ENCODE measurements at places on chromosomes 3 and 15. TPM values are rescaled to one million over a fixed set of nuclear protein-coding genes. Genes with fewer than 3 reads are reported as not detected.

DNA sequence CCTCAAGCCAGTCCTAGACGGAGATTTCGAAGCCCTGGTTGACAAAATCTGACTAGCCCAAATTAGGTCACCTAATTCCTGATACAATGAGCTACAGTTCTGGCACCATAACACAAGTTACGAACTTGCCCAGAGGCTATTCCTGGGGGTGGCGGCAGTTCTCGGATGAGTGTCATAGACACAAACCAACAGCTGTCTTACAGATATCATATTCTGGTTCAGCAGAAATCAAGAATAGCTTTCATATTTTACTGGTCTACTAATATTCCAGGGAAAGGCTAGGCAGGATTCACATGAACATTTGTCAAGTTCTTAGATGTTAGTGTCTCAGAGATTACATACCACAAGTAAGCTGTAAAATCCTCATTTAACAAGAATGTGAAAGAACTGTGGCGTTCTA lies 8.8 kb downstream of the ANAPC13 start:
- no peak for DNase-seq

DNA sequence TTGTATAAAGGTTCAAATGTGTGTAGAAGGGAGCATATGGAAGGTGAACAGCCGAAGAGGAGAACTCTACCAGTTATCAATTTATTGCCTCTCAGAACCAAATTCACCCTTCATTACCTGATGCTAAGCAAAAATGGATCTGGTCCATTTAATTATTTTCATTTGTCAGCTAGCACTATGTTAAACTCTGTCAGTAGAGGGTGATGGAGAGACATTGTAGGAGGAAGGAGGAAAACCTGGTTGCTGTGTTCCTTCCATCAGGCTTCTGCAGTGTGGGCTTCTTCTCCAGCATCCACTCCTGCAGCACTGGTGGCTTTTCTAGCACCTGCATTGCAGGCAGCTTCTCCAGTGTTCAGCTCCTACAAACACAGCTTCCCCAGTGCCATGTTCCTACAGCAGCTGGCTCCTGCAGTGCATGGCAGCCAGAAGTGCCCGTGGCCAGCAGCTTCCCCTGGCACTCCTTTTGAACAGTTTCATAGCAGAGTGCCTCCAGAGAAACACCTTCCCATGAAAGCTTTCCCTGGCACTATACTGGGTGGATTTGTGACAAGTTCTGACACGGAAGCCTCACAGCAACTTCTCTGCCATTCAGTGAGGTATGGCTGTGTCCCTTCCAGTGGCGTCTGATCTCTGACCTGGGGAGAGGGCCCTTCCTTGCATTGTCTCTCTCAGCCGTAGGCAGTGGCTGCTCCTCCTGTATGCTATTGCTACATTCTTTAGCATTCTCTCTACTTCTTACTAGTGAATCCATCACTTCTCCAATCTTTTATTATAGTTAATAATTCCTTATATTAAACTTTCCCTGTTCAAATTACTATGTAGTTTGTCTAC lies 14.6 kb upstream of the IL17RD start:
- DNase-seq, result no peak

GRCh38 chr3:65676580-65676979 lies 362.1 kb downstream of the MAGI1 start:
- no peak for DNase-seq

- no peak for DNase-seq
Observed at GRCh38 chr15:25718169-25718536, 145.0 kb downstream of the ATP10A start.

GRCh38 chr3:128971421-128972100 lies 22.3 kb downstream of the CFAP92 start:
- no peak for DNase-seq

DNA sequence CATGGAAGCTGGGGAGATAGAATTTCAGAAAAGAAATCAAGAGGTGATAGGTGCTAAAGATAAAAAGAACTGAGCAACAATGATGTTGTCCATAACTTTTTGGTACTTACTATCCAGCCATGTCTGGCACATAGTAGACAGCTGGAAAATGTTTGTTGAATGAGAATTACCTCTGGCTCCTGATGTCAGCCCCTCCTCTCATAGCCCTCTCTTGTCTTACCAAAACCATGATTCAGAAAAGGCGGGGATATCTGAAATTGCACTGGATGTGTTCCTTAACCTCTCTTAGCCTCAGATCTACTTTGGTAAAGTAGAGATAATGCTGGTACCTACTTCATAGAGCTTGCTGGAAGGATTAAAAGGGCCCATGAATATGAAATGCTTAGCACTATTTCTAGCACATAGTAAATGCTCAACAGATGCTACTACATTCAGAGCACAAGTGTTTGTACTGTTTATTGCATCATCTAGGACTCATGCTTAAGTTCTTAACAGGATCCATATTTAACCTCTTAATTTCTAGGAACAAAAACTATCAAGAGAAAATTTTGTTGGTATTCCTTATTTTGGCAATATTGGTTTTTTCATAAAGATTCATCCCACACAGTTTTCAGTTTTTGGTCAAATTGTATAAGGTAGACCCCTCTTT lies 780.9 kb upstream of the LMCD1 start:
- no peak for DNase-seq

DNA sequence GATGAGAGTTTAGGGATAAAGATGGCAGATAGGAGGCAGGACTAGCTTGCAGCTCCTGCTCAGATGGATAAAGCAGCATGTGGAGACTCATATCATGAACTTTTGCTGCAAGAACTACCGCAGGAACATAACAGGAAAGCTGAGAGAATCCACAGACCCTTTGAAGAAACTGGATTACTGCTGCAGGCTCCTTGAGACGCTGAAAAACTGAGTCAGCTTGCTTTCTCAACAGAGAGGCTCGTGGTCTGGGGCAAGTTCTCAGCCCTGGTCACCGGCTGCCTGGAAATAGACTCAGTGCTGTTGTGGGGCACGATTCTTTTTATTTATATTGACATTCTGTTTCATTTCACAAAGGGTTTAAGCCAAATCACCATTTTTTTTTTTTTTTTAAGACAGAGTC lies 28.8 kb upstream of the TRIM59 start:
- no peak for DNase-seq

DNA sequence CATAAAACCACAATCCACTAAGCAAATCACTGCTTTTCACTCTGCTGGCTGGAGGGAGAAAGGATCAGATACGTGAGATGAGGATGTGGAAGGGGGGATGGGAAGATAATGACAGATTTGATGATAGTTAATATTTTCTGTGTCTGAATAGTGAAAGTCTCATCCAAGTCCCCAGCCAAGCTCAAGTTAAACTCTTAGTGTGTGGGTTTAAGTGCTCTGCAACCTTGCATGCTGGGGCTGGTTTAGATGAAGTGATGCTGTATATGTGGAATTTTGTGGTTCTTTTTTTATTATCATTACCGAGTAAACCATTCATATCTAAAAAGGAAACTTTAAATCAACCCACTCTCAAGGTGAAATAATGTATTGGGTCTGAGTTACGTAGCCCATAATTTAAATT lies 111.0 kb downstream of the TPRG1 start:
- DNase-seq, result no peak

GRCh38 chr3:142450189-142450588 lies 2.4 kb upstream of the XRN1 start:
- no peak for DNase-seq

- DNase-seq, result no peak
Observed at GRCh38 chr15:56468401-56468800, 3.5 kb upstream of the MNS1 start.

GRCh38 chr3:182973047-182973446 lies 7.3 kb downstream of the DCUN1D1 start:
- no peak for DNase-seq

DNA sequence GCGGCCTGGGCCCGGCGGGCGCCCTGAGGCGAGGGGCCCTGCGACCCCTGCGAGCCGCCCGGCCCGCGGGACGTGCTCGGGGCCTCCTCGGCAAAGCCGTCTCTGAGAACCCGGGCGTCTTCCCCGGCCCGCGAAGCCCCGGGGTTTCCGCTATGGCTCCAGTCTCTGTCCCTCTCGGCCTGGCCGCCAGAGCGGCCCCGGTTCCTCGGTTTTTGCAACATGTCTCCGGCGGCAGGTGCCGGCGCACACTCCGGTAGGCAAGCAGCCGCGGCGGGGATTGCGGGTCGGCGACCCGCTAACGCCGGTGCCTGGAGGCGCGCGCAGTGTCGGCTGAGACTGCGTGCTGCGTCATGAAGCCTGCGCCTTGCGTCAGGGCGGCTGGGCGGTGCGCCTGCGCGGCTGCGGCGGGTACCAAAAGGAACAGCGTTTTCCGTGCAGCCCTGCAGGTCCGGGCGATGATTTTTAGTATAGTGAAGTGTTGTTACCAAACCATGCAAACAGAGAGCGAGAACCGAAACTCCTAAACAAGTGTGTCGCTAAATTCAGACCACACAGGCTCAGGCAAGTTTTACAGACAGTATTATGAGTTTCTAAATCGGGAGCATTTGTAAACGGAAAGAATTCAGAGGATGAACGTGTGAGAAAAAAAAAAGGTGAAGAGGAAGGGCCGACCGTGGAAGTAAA lies at the start of gene NSMCE3:
NSMCE3 (minus strand) TSS at position 338 of the 684 bp plus-strand sequence; CDS start at position 221, 117 bp downstream.
- peak; percentile 80 for DNase-seq

- no peak for DNase-seq
Observed at GRCh38 chr3:36969540-36970432, 23.1 kb downstream of the EPM2AIP1 start.

- DNase-seq, result peak; percentile 78
Observed at GRCh38 chr3:197354568-197355001, 56.2 kb upstream of the DLG1 start.

GRCh38 chr15:79943820-79944219 lies 27.2 kb downstream of the BCL2A1 start:
- no peak for DNase-seq

- peak; percentile 57 for DNase-seq
Observed at GRCh38 chr3:138774529-138775253, 60.0 kb downstream of the PIK3CB start.

GRCh38 chr3:8985876-8986275 lies 22.6 kb upstream of the RAD18 start:
- no peak for DNase-seq

- DNase-seq, result no peak
Observed at GRCh38 chr3:71345429-71346040, 238.0 kb downstream of the FOXP1 start.

- DNase-seq, result no peak
Observed at GRCh38 chr3:120449701-120450599, 842 bp downstream of the FSTL1 start.

DNA sequence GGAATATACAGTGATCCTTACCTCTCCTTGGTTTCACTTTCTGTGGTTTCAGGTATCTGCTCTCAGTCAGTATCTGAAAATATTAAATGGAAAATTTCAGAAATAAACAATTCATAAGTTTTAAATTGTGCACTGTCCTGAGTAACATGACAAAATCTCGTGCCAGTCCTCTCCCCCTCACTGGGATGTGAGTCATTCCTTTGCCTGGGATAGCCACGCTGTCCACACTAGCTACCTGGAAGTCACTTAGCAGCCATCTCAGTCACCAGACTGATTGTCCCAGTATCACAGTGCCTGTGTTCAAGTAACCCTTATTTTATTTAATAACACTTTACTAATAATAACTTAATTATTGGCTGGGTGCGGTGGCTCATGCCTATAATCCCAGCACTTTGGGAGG lies 15.3 kb upstream of the KLHL25 start:
- no peak for DNase-seq

- DNase-seq, result no peak
Observed at GRCh38 chr15:29044503-29044901, 158.7 kb downstream of the APBA2 start.

DNA sequence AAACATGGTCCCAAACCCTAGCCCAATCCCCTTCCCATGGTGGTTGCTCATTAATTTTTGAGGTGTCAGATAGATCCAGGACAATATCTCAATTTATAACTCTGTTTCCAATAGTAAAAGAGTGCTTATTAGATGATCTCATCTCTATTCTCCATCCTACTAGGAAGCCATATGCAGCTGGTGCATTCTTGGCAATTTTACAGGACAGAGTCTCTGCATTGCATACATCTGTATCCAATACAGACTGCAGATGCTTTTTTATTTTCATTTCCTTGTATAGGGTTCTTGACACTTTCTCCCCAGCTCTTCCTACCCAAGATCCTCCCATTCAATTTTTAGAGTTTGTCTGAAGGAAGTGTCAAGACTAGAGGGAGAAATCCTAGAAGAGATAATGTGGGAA lies 194.8 kb upstream of the DPH6 start:
- no peak for DNase-seq

DNA sequence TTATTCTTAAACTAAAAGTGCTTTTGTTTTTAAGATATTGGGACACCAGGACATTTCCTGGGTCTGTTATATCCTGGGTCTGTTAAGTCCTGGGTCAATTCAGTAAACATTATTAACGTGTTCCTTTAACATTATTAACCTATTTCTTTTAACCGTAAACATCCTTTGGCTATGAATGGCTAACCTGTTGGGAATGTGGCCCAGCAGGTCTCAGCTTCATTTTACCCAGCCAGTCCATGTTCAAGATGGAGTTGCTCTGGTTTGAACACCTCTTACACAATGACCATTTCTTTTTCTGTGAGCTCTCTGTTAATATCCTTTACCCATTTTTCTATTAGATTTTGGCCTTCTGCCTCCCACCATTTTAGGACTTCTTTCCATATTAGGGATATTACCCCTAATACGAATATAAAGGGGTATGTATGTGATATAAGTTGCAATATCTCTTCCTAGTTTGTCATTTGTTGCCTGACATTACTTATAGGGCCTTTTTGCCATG lies 88.9 kb upstream of the NEDD4 start:
- no peak for DNase-seq

PLA2G4E gene
- polyA plus RNA-seq, result not detected

LEO1 gene
- polyA plus RNA-seq, result 42.9 TPM

ZNF639 gene
- polyA plus RNA-seq, result 60.1 TPM

STARD5 gene
- polyA plus RNA-seq, result 3.0 TPM

VPS8 gene
- 38.5 TPM for polyA plus RNA-seq

CHL1 gene
- polyA plus RNA-seq, result 20.4 TPM

PLIN1 gene
- polyA plus RNA-seq, result 0.86 TPM

CHP1 gene
- 59.4 TPM for polyA plus RNA-seq

MUC4 gene
- polyA plus RNA-seq, result 0.83 TPM

TMC3 gene
- 0.21 TPM for polyA plus RNA-seq

FBXL22 gene
- polyA plus RNA-seq, result 2.1 TPM

SCAPER gene
- polyA plus RNA-seq, result 26.3 TPM

AGBL1 gene
- polyA plus RNA-seq, result 0.08 TPM

RNU5B-1 gene
- not detected for polyA plus RNA-seq

WDR53 gene
- polyA plus RNA-seq, result 20.3 TPM

All from right renal cortex interstitium (tissue), 3 donors.